NCI-H1105 treated with DMSO at 0.1 percent for 48 hours (cell line): ENCODE measurements at places on chromosomes 13 and 19.

DNA sequence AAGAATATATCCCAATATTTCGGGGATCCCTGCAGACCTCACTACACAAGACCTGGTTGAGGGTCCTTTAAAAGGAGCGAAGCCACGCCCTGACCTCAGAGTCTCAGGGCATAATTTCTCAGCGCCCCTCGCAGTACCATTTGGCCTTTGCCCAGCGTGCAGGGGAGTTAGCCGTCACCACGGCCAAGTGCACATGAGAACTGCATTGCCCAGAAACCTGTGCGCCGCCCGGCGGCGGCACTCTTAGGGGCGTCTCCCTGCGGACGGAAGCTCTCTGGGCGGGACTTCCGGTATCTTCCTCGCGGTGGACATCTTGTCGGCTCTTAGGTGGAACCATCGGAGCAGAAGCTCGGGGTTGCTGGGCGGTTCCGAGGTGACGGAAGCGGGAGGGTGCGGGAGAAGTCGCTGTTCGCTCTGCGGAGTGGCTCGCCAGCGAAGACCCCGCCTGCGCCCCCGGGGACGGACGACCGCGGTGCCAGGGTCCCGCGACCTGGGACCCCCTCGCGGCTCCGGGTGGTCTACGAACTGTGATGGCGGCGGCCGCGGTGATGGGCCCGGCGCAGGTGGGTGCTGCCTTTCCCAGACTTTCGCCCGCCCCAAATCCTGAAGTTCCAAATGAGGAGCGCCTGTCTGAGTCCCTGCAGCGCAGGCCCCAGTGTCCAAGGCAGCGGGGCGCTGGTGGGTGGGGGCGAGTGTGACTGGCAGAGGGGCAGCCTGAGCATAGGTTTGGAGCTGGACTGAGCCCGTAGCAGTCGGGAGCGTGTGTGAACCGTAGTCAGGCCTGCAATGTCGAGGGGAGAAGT is at the start of gene ZNF134:
Gene ZNF134, plus strand, starts transcription at position 302 of the 803 bp plus-strand sequence. CDS start 5,227 bp downstream, outside the sequence.
- DNase-seq, result peak; percentile 94

GRCh38 chr13:101554420-101555125 is 102.1 kb downstream of the ITGBL1 start:
- no peak for DNase-seq

DNA sequence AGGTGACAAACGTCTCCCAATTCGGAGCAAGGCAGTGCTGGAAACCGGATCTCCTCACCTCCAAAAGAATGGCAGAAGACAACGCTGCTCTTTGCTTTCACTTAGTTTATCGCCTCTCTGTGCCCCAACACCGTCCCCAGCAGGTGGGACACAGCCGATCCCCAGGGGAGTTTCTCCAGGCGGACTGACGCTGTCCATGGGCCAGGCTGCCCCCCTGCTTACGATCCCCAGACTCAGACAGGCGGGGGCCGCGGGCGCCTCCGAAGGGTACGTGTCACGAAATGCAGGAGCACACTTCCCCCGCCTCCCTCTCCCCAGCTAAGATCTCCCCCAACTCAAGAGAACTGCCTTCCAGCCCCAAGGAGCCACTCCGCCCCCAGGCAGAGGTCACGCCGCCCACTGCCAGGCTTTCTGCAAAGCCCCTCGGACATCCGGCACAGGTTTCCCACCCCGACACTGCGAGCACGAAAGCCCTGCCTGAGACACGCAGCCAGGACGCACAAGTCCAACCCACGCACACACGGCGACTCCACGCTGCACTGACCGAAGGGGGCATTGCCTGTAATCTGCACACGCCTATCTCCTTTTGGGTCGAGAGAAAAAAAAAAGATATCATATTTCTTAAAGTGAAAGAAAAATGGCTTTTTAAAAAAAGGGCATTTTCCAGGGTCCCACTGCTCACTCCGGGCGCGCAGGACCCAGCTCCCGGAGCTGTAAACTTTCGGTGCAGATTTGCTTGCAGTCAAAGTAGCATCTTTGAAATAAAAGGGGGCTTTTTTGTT is 2.0 kb downstream of the SPRY2 start:
- DNase-seq, result peak; percentile 23

DNA sequence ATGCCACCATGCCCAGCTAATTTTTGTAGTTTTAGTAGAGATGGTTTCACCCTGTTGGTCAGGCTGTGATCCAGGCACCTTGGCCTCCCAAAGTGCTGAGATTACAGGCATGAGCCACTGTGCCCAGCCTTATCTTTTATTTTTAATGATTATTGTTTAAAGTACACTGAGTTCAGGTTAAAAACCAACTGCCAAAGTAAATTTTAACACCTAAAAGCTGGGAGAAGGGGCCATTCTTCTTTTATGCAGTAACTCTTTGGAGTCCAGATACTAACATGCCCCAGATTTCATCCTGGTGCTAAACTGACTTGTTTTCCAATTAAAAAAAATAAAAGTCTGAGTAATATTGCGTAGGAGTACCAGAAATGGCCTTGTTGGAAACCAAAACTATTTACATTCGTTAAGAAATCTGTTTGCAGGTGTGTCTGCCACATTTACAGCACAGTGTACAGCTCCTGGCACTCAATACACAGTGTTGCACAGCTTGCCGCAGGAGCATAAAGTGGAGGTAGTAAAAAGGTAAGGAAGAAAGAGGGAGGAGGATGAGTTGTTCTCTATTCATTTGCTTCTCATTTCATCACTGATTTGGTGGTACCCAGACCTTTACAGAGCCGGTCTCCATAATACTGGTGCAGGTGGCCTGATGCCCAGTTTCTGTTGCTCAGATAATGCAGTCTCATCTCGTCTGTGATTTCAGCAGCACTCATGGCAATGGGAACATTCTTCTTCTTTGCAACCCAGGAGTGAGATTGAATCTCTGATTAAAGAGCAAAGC is 108.9 kb downstream of the PCCA start:
- no peak for DNase-seq

GRCh38 chr19:51712461-51713081 is 11.2 kb downstream of the HAS1 start:
- peak; percentile 22 for DNase-seq

DNA sequence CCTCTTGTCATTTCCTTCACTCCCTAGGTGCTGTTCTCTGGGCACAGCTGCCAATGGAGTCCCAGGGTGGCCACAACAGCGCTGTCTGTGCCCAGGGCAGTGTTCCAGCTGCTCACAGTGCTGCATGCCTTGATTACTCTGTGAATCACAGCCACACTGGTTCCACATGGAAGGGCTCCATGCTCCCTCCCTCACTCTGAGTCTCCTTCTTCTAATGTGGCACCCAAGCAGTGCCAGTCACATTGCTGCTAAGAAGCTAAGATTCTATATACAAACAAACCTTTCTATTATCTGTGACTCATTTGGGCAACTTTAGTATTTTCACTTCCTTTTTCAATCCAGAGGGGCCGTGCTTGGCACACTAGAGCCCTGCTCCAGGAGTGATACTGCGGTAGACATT is 248.7 kb downstream of the TDRD3 start:
- DNase-seq, result no peak

- DNase-seq, result no peak
These were observed 23.0 kb downstream of the CHERP start for GRCh38 chr19:16519230-16519687.

DNA sequence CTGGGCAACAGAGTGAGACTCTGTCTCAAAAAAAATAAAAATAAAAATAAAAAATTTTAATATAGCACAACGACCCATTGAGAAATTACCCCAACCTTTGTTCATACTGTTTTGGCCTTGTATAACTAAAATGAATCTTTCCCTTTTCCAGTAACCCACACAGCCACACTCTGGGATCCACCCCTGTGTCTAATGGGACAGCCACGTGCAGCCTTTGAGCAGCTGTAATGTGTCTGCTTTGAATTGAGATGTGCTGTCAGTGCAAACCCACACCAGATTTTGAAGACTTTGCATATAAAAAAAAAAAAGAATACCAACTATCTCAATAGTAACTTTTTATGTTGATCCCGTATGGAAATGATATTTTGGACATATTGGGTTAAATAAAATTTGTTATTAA is 112.7 kb upstream of the UBL3 start:
- no peak for DNase-seq

- no peak for DNase-seq
These were observed 51.5 kb downstream of the KDM4B start for GRCh38 chr19:5020368-5020767.

DNA sequence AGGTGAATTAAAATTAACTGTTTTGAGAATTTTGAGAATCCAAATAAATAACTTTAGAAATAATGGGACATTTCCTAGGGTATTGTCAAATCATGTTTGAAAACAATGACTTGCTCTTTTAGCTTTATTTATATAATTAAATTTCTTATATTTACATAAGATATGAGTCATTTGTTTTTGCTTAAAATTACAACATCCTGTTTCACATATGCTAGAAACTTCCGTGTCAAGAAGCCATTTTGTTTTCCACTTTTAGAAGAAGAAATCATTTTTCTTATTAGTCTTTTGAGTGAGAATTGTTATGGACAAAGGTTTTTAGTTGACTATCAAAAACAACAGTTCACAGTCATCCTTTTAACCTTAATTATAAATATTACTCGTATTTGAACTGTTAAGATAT is 48.2 kb downstream of the DPY19L3 start:
- DNase-seq, result no peak

DNA sequence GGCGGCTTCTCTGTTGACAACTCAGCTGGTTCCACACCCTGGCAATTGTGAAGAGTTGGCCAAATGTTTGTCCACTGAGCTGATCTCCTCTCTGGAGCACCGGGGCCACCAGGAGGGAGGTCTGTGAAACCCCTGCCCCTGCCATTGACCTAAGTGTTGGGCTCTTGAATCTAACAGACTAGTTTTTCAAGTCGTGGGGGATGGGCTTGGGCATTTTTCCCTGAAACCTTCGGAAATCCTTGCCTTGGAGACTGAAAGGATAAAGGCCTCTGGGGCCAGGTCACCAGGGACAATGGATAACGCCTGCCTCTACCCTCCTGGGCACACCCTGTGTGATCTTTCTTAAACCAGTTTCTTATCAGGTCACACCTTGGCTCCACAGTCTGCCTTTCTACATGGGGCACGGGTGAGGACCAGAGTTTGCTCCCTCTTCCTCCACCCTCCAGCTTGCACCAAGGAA is 881 bp downstream of the GEMIN7 start:
- DNase-seq, result no peak

GRCh38 chr19:29372461-29372860 is 153.3 kb upstream of the VSTM2B start:
- DNase-seq, result no peak

GRCh38 chr13:63297163-63297562 is 1881.5 kb upstream of the PCDH20 start:
- no peak for DNase-seq

GRCh38 chr19:38378866-38379265 is 4.5 kb downstream of the PSMD8 start:
- DNase-seq, result no peak

- no peak for DNase-seq
These were observed 67.1 kb upstream of the HTR2A start for GRCh38 chr13:46963904-46964303.

DNA sequence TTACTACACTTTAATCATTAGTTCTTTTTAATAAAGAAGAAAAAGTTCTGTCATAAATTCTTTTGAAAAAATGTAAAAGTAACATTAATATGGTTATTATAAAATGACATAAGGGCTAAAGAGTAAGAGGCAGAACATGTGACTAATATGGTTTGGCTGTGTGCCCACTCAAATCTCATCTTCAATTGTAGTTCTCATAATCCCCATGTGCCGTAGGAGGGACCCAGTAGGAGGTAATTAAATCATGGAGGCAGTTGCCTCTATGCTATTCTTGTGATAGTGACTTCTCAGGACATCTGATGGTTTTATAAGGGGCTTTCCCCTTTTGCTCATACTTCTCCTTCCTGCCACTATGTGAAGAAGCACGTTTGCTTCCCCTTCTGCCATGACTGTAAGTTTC is 104.5 kb downstream of the UGGT2 start:
- no peak for DNase-seq

DNA sequence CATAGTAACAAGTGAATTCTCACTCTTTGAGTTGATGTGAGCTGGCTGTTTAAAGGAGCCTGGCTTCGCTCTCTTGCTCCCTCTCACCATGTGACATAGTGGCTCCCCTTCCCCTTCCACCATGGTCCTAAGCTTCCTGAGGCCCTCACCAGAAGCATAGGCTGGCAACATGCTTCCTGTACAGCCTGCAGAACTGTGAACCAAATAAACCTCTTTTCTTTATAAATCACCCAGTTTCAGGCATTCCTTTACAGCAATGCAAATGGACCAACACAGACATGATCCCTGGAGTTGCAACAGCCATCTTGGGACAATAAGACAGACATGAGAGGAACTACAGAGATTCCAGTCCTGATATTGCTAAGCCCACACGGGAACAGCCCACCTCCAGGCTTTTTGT is 12.6 kb downstream of the TEAD2 start:
- DNase-seq, result no peak

DNA sequence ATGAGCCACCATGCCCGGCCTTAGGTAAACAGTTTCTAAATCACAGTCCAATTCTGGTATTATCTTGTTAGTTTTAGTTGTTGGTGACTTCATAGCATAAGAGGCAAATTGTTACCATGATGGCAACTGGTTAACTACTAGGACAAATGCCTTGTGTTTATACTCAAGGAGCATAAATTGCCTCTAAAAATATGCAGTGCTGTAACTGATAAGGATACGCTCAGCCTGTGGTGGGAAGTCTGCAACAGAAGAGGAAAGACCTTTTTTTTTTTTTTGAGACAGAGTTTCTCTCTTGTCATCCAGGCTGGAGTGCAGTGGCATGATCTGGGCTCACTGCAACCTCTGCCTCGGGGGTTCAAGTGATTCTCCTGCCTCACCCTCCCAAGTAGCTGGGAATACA is 311.9 kb upstream of the ARGLU1 start:
- no peak for DNase-seq

DNA sequence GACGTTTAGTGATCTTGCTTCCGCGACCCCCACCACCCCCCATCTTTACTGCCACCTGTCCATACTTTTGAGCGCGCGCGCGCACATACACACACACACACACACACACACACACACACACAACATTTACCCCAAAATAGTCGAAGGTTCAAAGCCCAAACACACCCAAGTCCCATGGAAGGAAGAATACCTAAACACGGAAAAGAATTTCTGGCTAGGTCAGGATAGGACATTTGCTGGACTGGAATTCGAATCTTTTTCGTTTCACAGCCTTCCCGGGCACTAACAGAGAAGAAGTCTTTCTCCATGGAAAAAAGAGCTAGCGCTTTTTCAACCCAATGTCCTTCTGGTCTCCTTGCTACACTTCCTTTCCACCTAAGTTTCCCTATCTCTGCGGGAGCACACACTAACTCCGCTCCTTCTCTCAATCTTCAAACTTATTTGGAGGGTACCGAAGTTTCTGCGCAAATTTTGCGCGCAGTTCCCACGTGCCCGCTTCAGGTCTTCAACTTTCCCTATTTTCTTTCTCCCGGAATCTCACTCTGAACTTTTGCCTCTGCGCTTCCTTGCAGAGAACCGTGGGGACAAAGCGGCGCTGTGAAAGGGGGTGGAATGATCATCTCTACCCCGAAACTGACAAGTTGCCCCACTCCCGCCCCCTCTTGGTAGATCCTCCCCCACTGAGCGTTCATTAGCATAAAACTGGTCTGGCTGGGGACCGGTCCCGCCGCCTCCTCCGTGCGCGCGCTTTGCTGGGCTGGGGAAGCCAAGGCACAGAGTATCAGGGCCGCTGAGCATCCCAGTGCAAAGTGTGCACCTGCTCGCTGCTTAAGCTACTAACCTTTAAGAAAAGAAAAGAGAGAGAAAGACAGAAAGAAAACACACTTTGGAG is 2.7 kb downstream of the DACH1 start:
- DNase-seq, result peak; percentile 36
